ENCODE measurements at places on chromosomes 4 and X.

GRCh38 chr4:163280703-163281519, 51.5 kb downstream of the NPY1R start:
- DNase-seq: no peak

- no peak for DNase-seq
Measured at GRCh38 chrX:155071694-155072280, 479 bp downstream of the BRCC3 start.

DNA sequence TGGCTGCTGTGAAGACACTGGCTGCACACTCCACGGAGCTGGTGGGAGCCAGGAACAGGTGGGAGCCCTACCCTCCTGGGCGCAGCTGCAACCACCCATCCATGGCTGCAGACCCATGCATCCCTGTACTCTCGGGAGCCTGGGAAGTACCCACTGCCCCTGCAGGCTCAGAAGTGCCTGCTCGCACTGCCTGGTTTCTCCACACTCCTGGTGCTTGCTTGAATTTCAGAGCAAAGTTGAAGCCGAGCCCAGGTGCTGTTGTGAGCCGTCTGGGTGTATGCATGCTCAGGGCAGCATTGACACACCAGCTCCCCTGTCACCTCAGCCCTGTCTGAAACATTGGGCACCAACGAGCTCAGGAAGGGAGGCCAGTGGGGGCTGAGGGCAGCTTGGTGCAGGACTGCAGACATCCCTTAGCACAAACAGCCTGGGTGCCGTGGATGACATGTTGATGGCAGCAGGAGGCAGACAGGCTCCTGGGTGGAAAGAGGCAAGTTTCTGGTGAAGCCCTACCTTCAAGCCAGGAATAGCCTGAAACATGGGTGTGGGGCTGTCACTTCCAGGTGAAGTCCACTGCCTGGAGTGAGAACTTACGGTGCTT, 585.9 kb downstream of the PCDH18 start:
- no peak for DNase-seq

- peak; percentile 62 for DNase-seq
Measured at GRCh38 chr4:183492791-183493222, 12.1 kb upstream of the ING2 start.

GRCh38 chrX:35458142-35458541, 340.0 kb upstream of the MAGEB16 start:
- DNase-seq: no peak

DNA sequence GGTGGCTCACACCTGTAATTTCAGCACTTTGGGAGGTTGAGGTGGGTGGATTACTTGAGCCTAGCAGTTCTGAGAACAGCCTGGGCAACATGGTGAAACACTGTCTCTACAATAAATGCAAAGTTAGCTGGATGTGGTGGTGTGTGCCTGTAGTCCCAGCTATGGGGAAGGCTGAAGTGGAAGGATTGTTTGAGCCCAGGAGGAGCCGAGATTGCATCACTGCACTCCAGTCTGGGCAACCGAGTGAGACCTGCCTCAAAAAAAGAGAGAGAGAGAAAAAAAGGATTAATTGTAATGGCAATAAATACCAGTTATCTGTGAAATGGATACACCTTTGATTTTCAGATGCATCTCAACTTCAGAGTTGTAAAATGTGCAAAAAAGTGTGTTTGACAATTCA, 58.8 kb downstream of the SPRY1 start:
- DNase-seq: no peak

- DNase-seq: no peak
Measured at GRCh38 chr4:81573840-81574239, 102.1 kb upstream of the RASGEF1B start.

DNA sequence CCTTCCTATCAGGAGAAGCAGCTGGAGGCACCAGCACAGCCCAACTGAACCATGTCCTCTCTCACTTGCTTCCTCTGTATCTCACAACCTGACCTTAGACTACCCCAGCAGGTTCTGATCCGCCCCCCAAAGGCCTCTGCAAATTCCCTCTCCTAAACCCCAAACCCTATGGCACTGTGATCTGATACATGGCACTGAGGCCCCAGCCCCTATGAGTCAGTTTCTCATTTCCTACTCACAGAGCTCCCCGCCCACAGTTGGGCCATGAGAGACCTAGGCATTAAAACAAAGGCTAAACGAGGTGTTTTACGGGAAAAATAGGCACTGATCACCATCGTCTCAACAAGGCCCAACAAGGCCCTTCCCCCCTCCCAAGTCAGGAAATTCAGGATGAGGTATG, 19.1 kb downstream of the SASH3 start:
- DNase-seq: no peak

DNA sequence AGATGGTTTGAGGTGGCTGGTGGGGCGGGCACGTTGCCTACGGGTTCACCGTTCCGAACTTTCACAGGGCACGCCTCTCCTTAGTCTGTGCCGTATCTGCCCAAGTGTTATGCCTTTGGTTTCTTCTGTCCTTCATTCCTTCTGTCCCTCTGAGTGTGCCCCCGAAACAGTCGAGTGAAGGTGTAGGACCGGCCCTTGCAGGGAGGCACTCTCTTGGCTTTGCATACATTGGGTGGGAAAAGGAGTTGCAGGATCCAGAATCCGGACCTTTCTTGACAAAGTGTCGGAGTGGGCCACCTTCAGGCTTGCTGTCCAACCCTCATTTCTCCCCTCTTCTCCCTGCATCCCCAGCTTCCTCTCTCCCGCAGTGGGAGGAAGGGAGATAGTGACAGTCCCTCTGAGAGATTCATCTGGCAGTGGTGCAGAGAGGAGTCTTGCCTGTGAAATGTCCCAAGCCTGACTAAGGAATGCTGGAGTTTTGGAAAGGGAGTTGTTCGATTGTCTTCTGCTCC, 569 bp downstream of the ARFIP1 start:
- DNase-seq: peak; percentile 29

DNA sequence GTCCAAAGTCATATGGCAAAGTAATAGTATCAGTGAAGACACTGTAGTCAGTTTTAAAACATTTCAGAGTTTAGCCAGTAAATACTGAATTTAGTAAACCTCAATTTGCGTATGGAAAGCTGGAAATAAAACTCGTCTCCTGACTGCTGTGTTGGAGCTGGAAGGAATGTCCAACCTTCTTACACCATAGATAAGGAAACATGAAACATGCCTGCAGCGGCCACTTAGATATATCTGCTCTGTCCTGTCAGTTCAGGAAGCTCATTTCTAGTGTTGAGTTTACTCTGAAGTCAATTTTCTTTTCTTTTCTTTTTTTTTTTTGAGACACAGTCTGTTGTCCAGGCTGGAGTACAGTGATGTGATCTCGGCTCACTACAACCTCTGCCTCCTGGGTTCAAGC, 21.2 kb downstream of the ARHGAP10 start:
- DNase-seq: no peak

- DNase-seq: no peak
Measured at GRCh38 chrX:20653070-20653469, 386.4 kb upstream of the RPS6KA3 start.

DNA sequence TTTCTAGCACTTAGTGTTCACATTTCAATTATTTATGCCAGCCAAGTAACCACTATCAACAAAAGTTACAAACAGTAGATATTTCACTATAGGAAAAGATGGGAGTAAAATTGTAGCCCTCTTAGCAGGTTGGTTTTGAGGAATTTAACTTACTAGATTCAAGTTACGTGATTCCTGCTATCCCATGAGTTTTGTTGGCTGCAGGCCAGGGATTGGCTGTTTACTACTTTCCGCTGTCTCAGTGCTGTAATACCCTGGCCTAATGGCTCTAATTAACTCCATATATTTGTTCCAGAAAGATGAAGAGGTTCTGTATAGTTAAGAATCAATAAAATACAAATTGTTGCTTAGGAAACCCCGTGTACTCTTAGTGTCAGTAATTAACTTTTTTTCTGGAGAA, 55.5 kb upstream of the MAGED1 start:
- DNase-seq: no peak

DNA sequence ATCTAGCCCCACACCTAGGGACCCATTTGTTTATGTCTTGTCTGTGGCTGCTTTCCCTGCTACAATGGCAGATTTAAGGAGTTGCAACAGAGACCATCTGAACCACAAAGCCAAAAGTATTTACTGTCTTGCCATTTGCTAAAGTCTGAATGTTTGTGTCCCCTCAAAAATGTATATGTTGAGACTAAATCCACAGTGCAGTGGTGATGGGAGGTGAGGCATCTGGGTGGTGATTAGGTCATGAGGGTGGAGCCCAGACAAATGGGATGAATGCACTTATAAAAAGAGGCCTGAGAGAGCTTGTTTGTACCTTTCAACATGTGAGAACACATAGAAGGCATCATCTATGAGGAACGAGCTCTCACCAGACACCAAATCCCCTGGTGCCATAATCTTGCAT, 137.3 kb downstream of the TMEM144 start:
- no peak for DNase-seq

- DNase-seq: no peak
Measured at GRCh38 chr4:48654015-48654664, 125.9 kb downstream of the FRYL start.

DNA sequence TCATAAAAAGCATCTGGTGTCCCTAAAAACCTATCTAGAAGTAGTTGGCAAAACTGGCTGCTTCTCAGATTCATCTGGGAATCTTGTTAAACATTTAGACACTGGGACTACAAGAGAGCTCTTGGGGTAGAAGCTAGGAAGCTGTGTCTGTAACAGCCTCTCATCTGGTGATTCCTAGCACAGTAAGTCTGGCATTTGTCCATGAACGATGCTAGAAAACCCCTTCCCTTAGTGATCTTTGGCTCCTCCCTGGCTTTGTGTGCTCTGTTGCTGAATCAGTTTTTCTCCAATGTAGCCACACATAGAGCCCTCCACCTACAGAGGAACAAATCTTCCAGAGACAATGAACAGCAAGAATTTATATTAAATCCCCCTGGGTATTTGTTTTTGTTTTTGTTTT, 951.7 kb upstream of the LCORL start:
- no peak for DNase-seq

DNA sequence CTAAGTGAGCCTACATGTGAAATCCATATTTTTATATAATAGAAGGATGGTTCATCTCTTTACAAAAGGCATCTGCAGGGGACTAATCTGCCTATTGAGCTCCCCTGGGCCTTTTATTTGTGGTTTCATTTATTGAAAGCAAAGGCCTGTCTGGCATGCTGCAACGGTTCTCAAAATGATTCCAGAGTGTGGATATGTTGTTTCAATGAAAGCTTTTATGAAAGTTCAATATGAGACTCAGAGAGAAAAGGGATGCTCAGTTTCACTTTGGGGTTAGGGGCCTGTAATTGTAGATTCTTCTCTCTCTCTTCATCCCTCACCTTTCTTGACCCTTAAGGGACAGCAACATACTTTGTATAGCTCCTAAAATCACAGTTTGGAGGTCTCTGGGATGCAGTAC, 204.2 kb upstream of the CASK start:
- no peak for DNase-seq

- DNase-seq: peak; percentile 98
Measured at GRCh38 chrX:17736856-17737709, at the start of gene SCML1. SCML1 (plus strand) TSS chrX:17737493; CDS start chrX:17744187, 6,694 bp downstream.

DNA sequence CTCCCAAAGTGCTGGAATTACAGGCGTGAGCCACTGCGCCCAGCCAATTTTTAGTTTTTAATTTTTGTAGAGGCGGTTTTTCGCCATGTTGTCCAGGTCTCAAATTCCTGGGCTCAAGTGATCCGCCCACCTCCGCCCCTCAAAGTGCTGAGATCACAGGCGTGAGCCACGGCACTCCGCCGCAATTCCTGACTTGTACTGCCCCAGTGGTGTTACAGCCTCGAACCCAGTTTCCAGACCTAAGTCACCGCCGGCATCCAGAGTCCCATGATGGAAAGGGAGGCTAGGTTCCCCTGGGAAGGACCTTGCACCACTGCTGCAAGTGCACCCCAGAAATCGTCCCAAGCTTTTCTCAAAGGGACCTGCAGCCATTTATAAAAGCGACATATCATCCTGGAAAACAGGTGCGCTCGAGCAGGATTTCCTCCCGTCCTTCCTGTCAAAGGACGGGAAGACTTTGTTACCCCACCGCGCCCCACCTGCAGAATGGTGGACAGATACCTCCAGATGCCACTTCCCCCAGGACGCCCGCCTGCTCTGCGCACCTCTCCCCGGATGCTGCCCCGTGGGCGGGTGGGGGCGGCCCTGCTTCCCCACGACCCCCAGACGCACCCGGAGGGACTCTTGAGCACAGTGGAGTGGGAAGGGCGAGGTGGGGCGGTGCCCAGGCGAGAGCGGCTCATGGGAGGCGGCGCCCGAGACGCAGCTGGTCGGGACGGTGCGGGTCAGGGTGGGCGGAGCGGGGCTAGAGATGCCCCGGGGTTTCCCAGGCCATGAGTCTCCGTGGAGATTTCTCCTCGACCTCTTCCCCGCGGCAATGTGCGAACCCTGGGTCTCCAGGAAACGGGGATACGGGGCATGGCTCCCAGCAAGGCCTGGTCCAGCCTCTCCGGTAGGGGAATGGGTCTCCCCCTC, 947 bp upstream of the RPL10 start:
- peak; percentile 75 for DNase-seq

GRCh38 chrX:37875675-37876074, 28.3 kb upstream of the DYNLT3 start:
- DNase-seq: no peak

- no peak for DNase-seq
Measured at GRCh38 chrX:63809173-63809572, 24.2 kb upstream of the ARHGEF9 start.

DNA sequence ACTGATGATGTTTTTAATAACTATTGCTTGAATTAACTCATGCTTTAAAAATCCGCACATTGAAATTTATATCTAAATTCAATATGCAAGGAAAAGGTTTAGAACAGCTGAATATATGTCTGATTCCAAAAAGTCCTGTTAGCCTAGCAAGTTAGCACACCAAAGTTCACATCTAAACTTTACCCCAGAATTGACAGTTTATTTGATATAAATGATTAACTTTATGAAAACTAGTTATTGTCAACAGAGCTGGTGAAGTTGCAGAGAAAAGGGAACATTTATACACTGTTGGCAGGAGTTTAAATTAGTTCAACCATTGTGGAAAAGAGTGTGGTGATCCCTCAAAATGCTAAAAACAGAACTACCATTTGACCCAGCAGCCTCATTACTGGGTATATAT, 120.6 kb upstream of the BMP3 start:
- no peak for DNase-seq

DNA sequence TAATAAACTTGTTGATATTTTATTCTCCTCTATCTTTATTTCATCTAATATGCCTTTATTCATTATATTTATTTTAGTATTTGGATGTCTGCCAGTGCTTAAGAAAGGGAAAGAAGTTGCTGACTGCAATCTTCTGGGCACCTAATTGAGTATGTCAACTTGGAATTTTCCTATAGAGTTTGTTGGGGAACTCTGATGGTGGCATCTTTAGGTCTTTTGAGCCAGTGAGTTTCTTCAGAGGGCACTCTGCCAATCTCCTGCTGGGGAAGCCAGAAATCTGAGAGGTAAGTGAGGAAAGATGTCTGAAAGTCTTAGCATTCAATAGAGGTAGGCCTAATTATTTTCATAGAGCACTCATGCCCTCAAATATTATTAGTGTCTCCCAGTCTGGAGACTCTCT, 475.0 kb downstream of the GABRG1 start:
- no peak for DNase-seq

GRCh38 chr4:560731-561291, 15.3 kb downstream of the TMEM271 start:
- DNase-seq: no peak

DNA sequence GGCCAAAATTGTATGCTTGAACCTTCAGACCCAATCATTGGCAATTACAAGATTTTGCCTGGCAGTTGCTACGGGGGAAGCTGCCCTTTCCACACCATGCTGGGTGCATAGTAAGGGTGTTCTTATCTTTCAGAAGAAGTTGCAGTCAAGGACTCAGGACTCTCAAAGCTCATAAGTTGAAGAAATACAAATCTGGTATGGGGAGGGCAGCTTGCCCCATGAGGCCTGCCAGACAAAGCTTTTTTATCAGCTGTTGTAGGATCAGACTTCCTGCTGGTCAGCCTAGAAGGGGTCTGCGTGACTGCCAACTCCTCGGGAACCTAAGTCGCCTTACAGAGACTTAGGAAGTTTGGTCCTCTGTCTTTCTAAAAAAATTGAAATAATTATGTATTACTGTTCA, 174.9 kb upstream of the TECRL start:
- DNase-seq: no peak
